ENCODE measurements at places on chromosomes 3 and 15.

DNA sequence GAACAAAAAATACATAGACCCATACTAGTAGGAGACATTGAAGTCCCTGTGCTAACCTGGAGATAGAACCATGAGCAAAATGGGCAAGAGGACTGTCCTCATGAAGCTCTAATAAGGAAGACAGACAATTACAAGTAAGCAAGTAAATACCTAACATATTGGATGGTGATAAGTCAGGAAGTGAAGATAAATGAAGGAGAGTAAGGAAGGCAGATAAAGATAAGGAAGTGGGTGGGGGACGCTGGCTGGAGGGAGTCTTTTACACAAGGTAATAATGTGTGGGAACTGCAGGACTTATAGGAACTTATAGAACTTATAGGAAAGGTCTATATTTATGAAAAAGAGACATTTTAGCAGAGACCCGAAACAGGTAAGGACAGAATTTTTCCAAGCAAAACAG, 148.9 kb upstream of the ABI3BP start:
- no peak for DNase-seq

DNA sequence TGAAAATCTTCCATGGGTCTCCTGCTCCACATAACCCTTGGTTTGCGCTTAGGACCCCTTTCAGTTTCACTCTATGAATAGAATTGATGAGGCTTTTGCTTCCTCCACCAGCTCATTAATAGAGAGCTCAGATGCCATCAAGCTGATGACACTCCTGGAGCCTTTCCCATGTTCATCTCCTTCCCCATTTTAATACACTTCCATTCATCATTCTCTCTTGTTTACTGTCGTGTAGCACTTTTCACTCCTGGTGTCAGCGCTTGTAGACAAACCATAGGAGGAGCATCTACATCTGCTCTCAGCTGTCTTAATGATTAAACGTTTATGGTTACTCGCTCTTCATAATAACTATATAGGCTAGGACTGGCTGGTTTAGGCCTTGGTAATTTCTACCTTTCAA, 363.5 kb downstream of the EPHB1 start:
- no peak for DNase-seq

DNA sequence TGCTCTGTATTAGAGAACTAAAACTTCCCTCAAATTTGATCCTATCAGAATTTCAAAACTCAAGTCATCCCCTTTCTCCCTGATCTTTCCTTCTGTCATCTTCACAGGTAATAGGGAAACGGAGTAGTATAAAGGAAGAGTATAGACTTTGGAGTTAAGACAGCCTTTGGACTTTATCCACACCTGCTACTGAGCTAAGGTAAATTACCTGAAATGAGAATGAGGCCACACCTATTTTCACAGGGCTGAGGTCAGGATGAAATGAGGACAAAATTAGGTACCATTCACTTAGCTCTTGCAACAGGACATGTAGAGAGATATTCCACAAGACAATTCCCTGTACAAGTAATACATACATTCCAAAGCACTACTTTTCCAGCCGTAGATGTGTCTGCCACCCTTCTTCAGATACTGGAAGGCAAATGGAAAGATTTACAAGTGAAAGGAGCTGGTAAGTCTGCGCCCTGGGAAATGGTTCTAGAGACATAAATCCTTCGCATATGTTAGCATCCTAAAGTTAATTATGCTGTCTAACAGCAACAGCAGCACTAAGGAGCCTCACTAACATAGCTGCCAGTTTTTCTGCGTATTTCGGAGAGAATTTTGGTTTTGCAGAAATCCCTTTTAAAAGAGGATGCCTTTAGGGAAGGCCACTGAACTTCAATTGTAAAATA, 461.8 kb downstream of the SHQ1 start:
- DNase-seq: no peak

- no peak for DNase-seq
Measured at GRCh38 chr3:25441234-25441856, 13.3 kb downstream of the RARB start.

- DNase-seq: no peak
Measured at GRCh38 chr15:68175526-68175925, 29.6 kb downstream of the CALML4 start.
